ENCODE measurements at places on chromosomes 3 and 15.

DNA sequence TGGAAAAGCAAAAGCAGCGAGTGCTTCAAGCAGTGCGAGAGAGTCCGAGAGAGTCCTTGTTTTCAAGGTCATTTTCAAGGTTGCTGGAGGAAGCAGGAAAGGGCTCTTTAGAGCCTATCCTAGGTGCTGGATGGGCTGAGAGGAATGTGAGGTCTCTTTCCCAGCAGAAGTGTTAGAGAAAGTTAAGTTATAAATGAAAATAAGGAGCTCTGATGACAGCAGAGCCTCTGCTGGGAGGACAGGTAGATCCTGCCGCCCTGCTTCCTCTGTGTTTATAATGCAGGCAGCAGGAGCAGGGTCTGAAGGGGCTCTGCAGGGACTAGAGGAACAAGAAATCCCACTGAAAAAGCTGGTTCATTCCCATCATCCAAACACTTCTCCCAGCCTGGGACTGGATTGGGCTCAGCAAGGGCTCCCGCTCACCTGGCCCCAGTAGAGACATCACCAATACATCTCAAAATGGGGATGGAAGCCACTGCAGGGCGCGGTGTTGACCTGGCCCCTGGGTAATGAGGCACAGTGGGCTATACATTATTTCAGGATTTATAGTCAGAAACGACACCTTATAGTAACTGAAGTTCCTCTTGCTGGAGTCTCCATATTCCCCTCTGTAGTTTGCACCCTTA is 41.5 kb upstream of the RAB6B start:
- DNase-seq: no peak

DNA sequence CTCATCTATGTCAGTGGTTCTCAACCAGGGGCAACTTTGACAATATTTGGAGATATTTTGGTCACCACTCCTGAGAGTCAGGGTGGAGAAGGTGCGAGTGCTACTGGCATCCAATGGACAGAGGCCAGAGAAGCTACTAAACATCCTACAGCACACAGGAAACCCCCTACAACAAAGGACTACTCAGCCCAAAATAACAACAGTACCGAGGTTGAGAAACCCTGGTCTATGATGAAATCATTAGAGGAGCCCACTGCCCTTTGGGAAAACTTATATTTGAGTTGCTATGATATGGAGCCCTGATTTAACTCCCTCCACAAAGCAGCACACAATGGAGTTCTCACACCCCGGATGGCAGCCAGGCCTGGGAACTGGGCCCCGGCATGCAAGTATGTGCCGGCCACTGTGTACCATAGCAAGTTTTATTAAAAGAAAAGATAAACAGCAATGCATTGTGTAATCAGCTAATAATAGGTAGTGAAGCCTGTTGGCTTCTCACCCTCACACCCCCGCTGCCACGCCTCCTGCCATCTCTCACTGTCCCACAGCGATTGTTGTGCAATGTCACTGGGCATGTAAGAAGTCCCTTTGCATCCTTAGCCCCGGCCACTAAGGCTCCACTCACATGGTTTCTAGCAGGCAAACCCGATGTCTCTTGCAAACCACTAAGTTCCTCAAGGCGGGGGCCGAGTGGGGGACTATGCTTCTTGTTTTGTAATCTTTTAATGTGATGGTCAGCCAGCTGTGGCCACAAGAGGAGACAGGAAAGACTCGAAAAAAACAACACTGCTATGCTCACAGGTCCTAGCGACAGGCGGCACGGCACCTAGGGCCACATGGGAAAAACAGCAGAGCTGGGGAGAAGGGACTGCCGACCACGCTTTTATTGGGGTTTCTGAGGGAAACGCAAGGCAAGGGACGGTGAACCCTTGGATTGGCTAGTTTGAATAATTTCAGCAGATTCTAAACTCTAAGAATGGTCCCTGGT is 110.0 kb downstream of the AQP9 start:
- DNase-seq: no peak

DNA sequence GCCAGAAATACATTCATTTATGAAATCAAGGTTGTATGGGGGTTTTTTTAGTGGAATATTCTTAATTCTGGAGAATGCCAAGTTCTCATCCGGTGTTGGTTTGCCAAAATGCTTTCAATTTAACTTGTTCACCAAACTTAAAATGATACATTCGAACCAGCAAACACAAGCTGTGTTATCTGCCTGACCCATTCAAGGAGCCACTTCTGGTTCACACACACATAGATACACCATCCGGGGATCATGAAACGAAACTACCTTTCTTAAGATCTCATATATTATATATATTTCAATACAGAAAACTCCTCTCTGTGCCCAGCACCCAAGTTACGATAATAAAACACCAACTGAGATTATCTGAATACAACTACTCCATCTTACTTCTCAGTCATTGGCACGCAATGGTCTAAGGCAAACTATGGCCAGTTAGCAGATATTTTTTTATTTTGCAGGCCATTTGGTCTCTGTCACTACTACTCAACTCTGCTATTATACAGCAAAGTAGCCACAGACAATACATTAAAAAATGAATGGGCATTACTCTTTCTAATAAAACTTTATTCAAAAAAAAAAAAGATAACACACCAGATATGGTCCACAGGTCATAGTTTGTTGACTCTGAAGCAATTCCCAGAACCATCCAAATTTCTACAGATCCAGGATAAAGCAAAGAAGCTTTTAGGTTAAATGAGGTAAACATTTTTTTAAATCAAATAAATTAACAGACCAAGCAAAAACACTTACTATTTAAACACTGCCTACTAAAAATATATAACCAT is 89.6 kb downstream of the TBL1XR1 start:
- no peak for DNase-seq

GRCh38 chr15:57890351-57890750 is 175.2 kb downstream of the ALDH1A2 start:
- no peak for DNase-seq

GRCh38 chr15:64746356-64746755 is 29.0 kb downstream of the RBPMS2 start:
- no peak for DNase-seq

DNA sequence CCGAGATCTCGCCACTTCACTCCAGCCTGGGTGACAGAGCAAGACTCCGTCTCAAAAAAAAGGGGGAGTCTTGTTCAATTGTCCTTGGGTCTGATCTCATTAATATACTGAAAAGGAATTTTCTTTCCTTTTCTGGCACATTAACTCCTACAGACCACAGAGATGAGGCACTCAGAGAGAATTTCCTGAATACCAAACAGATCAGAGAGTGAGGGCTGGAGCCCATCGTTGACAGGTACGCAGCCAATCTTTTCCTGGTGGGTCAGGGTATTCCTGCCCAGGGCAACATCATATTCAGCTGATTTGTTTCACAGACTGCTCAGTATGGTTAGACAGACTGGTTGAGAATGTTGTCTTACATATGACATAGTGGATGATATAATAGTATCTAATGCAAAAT is 82.8 kb upstream of the TNFSF10 start:
- no peak for DNase-seq

DNA sequence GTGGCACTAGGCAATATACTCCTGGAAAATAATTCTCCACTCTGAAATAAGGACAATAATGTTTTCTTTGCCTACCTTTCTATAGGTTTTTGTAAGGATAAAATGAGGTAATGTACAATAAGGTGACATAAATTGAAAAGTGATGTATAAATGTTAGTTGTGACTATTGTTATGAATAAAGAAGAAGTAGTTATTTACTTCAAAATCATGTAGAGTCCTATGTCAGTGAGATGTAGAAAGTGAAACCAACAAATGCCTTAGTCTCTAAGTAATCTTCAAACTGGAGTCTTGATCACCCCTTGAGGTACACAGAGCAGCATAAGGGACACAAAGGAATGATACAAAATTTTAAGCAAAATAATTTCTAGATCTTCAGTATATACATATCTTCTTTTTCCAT is 60.3 kb upstream of the TP63 start:
- DNase-seq: no peak

DNA sequence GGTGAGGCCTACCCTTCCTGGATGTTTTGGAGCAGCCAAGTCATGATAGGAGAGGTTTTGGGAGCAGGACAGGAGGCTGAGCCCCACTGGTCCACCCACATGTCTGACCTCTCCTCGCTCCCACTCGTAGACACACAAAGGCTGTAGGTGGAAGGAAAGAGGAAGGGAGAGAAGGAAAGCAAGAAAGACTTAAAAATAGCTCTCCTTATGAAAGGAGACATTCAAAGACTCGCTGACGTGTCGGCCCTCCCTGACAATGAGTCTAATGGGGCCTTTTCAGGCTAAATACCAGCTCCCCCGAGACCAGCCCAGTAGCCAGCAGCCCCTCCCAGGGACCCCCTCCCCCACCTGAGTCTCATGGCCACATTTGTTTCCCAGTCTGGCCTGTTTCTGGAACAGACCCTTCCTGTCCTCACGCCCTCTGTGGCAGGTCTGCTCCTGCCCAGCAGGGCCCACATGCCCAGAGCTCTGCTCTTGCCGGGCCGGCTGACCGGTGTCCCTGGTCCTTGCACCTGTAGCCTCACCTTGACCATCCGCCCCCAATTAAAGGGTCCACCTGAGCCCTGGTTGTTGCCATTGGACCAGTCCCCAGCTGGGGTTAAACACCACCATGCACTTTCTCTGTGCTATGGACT is 49.3 kb downstream of the FGD5 start:
- no peak for DNase-seq

- DNase-seq: no peak
Measured at GRCh38 chr3:123153125-123154019, 48.4 kb upstream of the SEC22A start.

GRCh38 chr3:193861012-193861411 is 268.0 kb downstream of the OPA1 start:
- no peak for DNase-seq

- DNase-seq: no peak
Measured at GRCh38 chr3:141949972-141950371, 73.5 kb downstream of the ATP1B3 start.

GRCh38 chr15:47374222-47374621 is 343.1 kb upstream of the SEMA6D start:
- DNase-seq: no peak

- DNase-seq: no peak
Measured at GRCh38 chr15:73832657-73833056, 40.7 kb upstream of the TBC1D21 start.

DNA sequence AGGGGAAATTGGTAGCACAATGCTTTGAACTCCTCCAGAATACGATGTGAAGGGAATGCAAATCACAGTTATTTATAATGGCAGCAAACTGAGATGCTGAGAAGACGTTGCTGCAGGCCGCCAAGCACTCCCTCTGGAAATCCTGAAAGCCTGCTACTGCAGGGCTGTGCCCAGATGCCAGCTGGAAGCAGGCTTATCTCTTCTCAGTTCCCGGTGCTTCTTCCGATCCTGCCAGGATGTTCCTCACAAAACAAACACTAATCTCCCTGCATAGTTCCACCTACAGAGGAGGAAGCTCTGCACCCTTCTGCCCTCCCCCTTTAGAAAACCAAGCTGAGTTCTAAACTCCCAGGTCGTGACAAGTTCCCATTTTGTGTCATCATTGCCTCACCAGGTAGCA is 201.7 kb upstream of the BCL6 start:
- DNase-seq: no peak

- DNase-seq: no peak
Measured at GRCh38 chr15:42314818-42315217, 41.6 kb upstream of the TMEM87A start.

- no peak for DNase-seq
Measured at GRCh38 chr3:38723569-38724391, 74.3 kb upstream of the SCN5A start.

DNA sequence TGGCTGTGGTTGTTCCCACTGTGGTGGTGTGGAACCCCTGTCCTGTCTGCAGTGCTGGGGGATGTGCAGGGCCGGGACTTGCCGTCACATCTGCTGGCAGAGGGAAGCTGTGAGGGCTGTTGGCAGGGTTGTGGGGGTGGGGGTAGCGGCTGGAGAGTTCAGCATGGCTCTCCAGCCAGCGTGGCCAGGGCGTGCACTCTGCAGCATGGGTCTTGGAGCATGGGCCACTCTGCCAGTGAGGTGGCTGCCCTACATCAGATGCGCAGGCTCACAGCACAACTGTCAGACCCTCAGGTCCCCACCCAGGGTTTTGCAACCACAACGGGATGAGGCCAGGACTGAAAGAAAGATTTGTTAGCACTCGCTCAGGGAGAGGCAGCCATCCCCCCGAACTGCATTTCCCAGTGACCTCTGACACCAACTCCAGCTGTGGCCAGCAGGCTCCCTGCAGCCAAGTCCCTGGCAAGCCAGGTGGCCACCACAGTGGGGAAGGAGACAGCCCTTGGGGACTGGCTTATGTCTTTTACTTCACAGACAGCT is 237.7 kb upstream of the LYSMD4 start:
- no peak for DNase-seq

- DNase-seq: no peak
Measured at GRCh38 chr3:68731921-68732320, 200.4 kb downstream of the TAFA4 start.

DNA sequence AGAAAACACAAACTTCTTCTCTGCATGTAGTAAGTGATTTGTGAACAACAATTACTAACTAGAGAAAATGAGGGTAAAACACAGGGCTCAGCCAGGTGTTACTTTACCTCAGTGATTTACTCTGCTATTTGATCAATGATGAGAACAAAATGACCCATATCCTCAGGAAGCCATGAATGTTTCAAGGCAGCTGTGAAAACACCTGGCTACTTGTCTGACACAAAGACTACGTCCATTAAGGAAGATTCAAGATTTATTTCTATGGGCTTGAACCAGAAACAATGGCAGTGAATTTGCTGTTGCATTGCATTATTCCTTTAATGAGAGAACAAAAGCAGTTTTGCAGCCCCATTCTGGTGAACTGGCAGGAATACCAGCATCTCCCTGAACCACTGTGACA is 374.6 kb upstream of the ARL6 start:
- no peak for DNase-seq

DNA sequence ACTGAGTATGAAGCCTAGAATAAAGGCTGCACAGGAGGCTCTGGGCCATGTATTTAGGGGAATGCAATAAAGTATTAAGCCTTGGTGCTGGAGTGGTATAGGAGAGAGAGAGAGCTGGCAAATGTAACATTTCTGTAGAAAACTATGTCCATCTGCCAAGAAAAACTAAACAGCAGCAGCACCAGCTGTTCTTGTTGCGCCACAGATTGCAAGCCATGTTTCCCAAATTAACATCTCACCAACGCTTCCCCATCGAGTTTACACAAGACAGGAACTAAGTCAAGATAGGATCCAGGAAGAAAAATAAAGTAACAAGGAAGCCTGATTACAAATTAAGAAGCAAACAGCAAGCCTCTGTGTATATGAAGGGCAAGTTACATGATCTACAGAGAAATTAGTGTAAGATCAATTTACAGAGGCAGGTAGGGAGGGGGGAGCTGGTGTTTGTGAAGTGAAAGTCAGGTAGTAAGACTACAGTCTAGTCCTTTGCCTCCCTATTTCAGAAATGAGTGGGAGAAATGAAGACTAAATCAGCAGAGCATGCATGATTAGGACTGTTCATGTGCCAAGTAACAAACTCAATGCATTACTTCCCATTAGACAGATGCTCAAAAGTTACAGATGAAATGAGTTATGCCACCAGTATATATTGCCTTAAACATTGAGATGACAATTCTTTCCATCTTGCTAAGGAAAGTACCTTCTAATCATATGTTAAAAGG is 900.5 kb downstream of the EPHA3 start:
- DNase-seq: no peak

GRCh38 chr3:143187111-143187510 is 67.5 kb downstream of the CHST2 start:
- DNase-seq: no peak

All from stimulated activated CD4-positive, alpha-beta T cell treated with anti-CD3 and anti-CD28 coated beads, Interleukin-1b, Interleukin-23, amount 100 ng/mL, for 24 hours (primary cell).